CD4-positive, alpha-beta T cell treated with Interleukin-6 for 4 hours (primary cell): ENCODE measurements at places on chromosomes 13 and 19.

DNA sequence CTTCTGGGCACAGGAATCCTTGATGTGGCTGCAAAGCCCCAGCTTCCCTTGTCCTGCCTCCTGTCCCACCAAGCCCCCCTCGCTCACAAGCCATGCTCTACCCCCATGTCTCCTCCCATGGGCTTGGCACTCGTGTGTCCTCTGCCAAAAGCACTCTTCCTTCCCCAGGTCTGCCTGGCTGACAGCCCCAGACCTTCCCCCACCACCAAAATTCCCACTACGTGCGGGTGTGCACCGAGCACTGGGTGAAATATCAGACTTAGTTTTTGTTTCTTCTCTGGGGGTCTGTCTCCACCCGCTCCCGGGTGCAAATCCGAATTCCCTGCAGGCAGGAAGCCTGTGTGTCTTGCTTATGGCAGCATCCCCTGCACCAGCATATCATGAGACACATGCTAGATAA, 5.9 kb upstream of the VSTM2B start:
- no peak for DNase-seq

DNA sequence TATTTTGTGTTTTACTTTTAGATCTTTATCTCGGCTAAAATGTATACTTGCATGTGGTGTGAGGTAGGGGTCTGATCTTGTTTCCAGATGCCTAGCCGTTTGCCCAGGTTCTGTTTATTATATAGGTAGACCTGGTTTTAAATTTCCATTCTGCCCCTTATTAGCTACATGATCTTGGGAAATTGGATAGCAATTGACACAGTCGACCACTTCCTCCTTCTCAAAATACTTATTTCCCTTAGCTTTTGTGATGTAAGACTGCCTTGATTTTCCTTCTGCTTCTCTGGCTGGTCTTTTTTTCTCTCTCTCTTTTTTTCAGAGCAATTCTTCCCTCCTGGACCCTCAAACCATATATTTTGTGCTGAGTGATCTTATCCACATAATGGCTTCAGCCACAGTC, 3.0 kb upstream of the PGLYRP1 start:
- no peak for DNase-seq

GRCh38 chr13:71831716-71832115, 35.3 kb downstream of the DACH1 start:
- DNase-seq, result no peak

- no peak for DNase-seq
Measured at GRCh38 chr13:73633817-73634460, 500.3 kb downstream of the KLF12 start.

- DNase-seq, result no peak
Measured at GRCh38 chr13:78566631-78567030, 36.7 kb downstream of the POU4F1 start.

DNA sequence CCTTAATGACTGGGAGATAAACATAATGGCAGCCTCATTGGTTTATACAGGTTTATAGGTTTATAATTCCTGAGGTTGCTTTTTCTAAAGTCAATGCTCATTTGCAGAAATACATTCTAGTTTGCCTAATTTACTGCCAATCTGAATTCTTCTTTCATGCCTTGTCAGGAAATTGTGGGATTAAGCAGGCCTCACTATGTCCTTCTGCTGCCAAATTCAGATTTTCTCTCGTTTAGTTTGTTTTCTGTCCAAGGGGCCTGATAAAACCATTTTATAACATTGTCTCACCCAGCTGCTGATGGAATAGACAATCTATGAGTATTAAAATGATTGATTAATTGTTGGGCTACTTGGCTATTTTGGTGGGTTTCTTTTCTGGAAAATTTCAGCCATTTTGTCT, 42.4 kb upstream of the OBI1 start:
- no peak for DNase-seq

DNA sequence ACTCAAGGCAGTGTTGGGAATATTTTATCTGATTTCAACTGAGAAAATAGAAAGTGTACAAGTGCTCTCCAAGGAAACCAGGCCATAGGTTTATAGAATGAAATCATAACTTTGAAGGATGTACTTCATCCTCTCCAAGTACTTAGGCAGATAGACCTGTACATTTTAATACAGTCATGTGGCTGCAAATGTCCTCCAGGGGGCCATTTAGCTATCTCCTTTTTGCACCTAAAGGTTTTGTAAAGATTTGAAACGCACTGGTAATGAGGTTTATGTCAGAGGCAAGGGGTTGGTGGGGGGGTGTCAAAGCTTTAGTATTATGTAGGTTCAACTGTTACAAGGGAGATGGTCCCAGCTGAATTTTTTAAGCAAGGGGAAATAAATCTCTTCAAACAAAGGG, 364.4 kb downstream of the DCT start:
- DNase-seq, result no peak

- DNase-seq, result no peak
Measured at GRCh38 chr19:8666814-8667405, 31.7 kb downstream of the ACTL9 start.

DNA sequence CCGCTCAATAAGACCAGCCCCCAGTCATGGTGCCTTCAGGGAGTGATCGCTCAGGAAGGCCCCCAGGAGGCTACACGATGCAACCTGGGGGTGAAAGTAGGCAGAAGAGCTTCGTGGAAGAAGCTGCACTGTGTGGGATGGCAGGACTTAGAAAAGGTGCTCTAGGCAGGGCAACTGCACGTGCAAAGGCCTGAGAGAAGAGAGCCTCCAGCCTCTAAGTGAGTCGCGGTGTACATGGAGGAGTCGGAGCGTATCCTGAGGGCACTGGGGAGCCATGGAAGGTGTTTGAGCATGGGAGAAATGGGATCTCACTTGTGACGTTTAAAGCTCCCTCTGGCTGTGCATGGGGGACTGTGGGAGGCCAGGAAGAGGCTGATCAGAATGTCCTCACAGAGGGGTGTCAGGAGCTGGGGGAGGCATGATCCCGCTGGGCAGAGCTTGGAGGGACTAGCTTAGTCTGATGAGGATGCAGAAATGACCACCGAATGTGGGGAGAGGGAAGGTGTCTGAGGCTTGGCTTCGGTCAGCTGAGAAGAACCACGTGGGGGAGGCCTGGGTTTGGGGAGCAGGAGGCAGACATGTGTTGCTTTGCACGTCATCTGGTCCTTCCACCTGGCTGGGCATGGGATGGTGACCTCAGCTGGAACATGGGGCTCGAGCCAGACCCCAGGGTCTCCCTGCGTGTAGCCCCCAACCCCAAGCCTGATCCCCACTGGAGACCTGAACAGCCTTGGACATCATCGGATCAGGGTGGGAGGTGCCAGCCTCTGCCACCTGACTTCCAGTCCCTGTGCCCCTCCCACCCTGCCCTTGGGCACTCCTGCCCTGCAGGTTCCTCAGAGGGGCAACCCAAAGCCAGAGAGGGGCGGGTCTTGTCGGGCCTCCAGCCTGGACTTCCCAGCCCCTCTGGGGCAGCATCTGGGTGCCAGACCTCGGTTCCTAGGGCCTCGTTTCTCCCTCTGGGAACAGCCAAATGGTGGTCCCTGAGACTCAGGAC, 1.1 kb downstream of the APC2 start:
- no peak for DNase-seq

DNA sequence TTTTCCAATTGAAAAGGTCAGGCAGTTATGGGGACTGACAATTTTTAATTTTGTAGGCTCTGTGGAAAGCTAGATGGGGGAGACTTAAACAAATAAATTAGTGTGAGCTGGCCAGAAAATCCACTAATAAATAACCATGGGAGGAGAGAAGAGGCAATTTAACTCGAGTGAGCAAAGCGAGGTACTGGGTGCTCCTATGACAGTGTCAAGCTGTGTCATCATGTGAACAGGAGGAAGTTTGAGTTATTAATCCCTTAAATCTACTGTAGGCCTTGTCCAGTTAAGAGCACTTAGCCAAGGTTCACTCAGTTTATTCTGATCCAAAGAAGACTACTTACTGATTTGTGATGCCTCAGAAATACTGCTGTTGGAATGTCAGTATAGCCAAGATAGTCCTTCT, 122.8 kb downstream of the OXGR1 start:
- no peak for DNase-seq

DNA sequence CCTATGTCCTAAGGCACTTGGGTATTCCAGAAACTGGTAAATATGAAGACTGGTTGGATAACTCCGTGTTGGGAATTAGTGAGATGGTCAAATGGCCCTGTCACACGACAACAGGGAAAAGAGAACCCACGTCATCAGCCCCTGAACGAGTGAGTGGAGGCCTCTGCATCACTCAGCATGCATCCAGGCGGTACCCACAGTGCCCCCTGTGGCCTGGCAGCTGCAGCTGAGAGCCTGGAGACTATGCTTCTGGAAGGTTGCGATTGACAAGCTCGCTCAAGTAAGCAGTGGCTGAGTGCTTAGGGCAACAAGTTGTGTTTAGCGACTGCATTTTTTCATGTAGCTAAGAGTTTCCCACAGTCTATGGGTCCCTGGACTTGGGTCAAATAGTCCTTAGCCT, 55.9 kb downstream of the COL4A2 start:
- DNase-seq, result no peak

GRCh38 chr13:98927951-98928927, 49.6 kb downstream of the DOCK9 start:
- DNase-seq, result no peak

DNA sequence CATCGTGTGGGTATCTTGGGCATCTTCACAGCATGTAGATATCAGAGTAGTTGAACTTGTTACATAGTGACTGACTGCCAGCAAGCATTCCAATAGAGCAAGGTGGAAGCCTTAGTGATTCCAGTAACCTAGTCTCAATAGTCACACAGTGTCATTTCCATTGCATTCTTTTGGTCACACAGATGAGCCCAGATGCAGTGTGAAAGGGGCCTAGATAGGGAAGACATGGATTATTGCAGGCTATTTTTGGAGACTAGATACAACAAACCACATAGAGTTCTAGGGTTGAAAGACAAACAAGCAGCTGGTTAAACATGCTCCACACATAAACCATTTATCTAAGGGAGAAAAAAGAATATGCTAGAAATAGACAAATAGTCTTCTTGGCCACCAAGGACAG, 553.5 kb downstream of the DCT start:
- DNase-seq, result no peak

GRCh38 chr19:8129061-8129618, 20.3 kb downstream of the FBN3 start:
- DNase-seq, result no peak

GRCh38 chr19:30227012-30227621, 145.1 kb upstream of the ZNF536 start:
- DNase-seq, result no peak

GRCh38 chr13:79121286-79121685, 284.8 kb downstream of the RBM26 start:
- DNase-seq, result no peak

DNA sequence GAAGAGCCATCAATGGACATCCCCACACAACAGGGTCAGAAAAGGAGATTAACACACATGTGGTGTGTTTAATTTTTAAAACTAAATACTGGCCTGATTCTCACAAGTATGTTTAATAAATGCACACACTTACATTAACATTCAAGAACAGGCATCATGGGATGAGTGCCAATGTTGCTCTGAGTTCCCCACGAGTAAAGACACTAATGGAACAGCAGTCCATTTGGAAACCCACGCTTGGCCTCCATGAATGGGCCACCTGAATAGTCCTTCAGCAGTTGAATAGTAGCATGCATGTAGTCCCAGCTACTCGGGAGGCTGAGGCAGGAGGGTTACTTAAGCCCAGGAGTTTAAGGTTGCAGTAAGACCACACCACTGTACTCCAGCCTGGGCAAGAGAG, 195.2 kb upstream of the IPO5 start:
- DNase-seq, result no peak

- DNase-seq, result no peak
Measured at GRCh38 chr13:79282508-79282907, 123.5 kb downstream of the RBM26 start.

GRCh38 chr13:30088312-30088855, 219.0 kb downstream of the KATNAL1 start:
- no peak for DNase-seq

- DNase-seq, result no peak
Measured at GRCh38 chr13:24662195-24663088, 17.8 kb upstream of the ATP12A start.

DNA sequence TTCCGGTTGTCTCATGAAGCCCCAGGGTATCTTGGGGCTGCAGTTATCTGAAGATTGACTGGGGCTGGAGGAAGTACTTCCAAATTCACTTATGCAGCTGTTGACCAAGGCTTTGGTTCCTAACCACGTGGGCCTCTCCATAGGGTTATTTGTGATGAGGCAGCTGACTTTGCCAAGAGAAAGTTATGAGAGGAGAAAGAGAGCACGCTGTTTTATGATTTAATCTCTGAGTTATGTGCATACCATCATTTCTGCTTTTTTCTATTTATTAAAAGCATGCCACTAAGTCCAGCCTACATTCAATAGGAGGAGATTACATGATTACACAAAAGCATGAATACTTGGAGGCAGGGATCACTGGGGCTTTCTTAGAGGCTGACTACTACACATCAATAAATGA, 215.5 kb downstream of the NHLRC3 start:
- DNase-seq, result no peak

DNA sequence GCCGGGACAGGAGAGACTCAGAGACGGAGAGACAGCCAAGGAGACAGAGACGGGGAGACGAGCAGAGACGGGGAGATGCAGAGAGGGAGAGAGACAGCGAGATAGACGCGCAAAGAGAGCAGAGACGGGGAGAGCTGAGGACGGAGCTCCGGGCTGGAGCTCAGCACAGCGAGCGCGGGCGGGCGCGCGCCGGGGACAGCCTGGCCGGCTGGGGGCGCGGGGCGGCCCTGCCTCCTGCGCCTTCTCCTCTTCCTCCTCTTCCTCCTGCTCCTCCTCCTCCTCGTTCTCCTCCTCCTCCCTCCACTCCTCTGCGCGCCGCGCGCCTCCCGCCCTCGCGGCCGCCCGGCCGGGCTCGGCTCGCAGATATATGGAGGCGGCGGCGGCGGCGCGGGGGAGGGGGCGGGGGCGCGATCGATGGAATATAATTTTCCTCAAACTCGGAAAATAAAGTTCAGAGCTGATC, at the start of gene ERFL:
Gene ERFL, minus strand, starts transcription at position 229 of the 463 bp plus-strand sequence. CDS start 15,530 bp downstream, outside the sequence.
- DNase-seq, result peak; percentile 57

DNA sequence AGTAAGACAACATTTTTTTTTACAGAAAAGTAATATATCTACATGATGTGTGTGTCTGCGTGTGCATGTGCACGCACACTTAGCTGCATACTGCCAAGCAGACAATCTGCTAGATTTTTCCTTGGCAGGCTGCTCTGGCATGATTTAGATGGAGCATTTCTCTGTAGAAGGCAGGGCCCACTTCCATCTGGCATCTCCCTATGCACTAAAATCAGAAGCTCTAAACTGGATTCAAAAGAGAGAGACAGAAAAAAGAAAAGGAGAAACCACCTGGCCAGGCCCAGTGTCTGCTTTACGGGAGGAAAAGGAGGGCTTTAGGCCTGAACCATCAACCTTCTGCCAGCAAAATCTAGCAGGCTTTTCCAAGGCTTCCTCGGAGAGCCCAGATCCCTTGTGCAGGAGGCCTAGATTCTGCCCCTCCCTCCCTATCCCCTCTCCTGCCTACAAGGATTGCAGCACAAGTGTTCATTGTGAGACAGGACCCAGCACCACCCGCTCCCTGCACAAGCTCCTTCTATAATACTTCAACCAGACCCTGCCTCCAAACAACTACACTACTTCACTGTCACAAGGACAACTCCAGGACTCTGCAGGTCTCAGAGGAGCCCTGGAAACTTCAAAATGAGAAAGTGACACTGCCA, 99.3 kb downstream of the DOCK9 start:
- no peak for DNase-seq

GRCh38 chr13:52159159-52159982, at the start of gene NEK3:
Gene NEK3 (minus strand): TSS chr13:52159597. CDS start chr13:52156191, 3,406 bp downstream.
- DNase-seq, result peak; percentile 53
